ENCODE measurements at places on chromosomes 3 and 15.

- no peak for DNase-seq
Observed at GRCh38 chr3:49253512-49253911, 23.5 kb downstream of the C3orf62 start.

DNA sequence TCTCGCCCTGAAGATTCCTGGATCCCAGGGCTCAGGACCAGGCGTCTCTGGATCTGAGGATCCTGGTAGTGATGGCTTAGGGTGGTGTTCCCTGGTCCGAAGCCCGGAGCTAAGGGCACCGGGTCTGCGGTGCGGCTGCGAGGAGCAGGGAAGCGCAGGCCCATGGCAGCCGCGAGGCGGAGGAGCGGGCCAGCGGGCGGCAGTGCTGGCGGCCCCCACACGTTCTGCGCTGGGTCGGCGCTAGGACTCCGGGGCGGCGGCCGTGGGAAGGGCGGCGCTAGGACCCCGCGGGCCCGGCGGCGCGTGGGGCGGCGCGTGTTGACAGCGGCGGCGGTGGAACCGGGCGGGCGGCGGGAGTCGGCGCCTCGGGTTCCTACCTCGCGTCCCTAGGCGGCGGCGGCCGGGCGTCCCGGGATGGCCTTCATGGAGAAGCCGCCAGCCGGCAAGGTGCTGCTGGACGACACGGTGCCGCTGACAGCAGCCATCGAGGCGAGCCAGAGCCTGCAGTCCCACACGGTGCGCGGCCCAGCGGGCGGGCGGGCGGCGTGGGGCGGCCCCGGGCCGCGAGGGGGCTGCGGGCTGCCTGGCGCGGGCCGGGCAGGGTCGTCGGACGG, at the start of gene PXK:
PXK (plus strand) TSS at position 318 of the 614 bp plus-strand sequence; CDS start at position 415, 97 bp downstream.
- DNase-seq, result peak; percentile 65

GRCh38 chr3:73255609-73256029, 194.2 kb downstream of the EBLN2 start:
- no peak for DNase-seq

DNA sequence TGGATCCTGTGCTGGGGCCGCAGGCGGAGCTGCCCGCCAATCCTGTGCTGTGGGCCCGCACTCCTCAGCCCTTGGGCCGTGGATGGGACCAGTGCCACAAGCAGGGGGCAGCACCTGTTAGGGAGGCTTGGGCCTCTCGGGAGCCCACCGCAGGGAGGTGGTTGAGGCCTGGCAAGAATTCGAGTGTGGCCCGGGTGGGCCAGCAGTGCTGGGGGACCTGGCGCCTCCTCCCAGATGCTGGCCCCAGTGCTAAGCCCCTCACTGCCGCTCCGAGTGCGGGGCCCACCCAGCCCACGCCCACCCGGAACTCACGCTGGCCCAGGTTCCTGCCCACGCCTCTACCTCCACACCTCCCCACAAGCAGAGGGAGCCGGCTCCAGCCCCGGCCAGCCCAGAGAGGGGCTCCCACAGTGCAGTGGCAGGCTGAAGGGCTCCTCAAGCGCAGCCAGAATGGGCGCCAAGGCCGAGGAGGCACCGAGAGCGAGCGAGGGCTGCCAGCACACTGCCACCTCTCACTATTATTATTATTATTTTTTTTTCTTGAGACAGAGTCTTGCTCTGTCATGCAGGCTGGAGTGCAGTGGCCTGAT, 31.4 kb upstream of the TBL1XR1 start:
- no peak for DNase-seq

- no peak for DNase-seq
Observed at GRCh38 chr3:37984596-37984995, 6.0 kb upstream of the VILL start.

DNA sequence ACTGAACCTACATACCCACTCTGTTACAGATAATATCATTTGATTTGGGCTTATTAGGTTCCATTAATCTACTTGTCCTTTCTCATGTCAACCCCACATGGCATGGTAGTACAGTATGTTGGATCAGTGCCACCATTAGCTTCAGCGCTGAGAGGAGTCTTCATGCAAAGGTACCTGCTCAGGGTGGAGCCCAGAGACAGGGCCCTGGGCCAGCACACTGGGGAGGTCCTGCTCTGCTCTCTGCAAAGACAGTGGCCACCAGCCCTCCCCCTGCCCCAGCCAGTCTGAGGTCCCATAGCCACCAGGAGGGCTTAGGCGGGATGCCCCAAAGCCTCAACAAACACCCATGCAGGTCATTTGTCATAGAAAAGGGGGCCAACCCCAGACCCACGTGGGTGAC, 71.0 kb downstream of the ATP10A start:
- no peak for DNase-seq

DNA sequence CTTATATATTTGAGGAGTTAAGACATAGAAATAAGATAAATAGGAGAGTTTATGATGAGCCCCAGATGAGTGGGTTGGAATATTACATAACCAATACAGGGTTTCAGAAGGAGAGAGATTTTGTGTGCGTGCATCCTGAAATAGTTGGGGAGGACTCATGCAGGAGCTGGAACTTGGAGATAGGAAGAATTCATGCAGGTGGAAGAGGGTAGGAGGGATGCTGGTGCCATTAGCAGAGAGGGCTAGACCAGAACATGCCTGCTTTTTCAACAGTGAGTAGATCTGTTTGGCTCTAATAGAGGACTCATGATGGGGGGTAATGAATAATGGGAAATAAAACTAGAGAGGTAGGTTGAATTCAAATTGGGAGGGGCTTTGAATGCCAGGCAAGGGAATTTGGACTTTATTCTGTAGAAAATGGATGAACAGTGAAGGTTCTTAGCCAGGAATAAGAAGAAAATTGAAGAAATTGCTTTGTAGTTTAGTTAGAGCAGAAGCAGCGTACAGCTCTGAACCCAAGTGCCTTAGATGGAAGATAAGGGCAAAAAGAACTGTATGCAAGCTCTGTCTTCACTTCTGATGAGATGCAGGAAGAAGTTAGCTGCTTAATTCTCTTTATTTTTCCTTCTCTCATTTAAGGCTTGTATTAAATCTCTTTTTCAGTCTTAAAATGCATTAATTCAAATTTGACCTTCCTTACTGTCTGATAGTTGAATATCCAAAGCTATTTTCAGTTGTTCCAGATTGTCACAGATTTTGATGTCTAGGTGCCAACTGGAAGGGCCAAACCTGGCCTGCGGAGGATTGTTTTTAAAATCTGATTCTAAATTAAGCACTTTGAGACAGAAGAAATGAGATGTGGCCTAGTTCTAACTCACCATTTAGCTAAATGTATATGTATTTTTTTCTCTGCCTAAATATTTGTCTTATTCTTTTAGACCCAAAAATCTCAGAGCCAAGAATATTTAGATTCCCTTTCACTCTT, 86.3 kb downstream of the PPM1L start:
- DNase-seq, result no peak

DNA sequence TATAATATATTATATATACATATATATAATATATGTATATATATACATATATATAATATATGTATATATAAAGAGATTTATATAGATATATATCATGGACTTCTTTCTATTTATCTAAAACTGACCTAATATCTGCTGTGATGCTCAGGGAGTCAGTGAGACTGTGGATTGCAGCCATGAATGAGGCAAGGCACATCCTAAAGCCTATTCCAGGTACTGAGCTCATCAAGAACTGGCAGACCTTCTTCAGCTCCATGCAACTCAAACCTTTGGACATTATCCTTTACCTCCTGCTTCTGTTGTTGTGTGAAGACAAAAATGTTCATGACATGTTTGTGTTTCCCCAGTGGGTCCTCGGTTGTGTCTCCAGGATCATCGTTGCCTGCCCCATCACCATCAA, 7.7 kb upstream of the LPP start:
- DNase-seq, result no peak

- no peak for DNase-seq
Observed at GRCh38 chr3:71688121-71688520, 37.1 kb downstream of the EIF4E3 start.

- DNase-seq, result no peak
Observed at GRCh38 chr3:73056014-73056844, 5.2 kb upstream of the EBLN2 start.

DNA sequence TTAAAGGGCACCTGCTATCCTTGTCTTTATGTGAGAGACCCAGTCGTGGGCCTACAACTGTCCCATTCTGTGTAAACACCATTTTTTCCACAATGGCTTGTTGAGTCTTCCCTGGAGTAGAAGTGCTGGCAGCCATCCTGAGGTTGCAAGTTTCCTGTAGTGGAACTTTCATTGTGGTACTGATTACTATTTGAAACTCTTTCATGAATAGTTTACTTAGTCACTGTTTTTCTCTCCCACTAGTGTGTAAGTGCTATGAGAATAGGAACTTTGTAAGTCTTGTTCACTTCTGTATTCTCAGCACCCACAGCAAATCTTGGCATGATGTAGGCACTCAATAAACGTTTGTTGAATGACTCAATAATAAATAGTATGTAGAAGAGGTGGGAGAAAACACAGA, 48.6 kb downstream of the RARB start:
- no peak for DNase-seq

DNA sequence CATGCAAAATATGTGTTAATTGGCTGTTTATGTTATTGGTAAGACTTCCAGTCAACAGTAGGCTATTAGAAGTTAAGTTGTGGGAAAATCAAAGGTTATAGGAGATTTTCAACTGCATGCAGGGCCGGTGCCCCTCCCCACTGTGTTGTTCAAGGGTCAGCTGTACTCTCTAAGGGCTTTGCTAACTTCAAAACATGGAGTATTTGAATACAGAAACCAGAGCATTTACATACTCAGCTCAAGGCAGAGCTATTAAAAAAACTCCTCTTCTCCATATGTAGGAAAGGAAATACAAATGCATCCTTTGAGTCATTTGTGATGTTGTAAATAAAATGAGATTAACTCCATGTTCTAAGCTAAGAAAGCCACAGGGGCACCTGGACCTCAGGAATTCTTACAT, 16.8 kb downstream of the IL17RB start:
- no peak for DNase-seq

DNA sequence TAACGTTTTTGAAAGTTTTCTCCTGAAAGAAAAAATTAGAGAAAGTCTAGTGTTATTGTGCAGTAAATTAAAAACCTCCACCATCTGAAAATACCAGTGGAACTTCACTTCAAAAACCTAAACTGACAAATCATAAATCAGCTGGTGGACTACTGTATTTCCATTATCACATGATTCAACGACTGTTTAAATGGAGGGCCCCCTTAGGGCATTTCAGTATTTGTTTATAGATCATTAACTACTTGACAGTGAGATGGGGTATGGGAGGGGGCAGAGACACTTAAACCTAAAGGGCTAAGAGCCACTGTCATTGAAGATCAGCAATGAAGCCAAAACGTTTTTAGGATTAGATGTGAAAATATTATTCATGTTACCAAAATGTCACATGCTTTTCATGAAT, 8.8 kb upstream of the C15orf61 start:
- no peak for DNase-seq

All from stimulated activated CD8-positive, alpha-beta memory T cell treated with anti-CD3 and anti-CD28 coated beads, Interleukin-15, amount 100 ng/mL, for 24 hours (primary cell).